ENCODE measurements at places on chromosomes 3 and 15. TPM values are rescaled to one million over a fixed set of nuclear protein-coding genes. Genes with fewer than 3 reads are reported as not detected.

GRCh38 chr3:74402821-74403220, 211.6 kb downstream of the CNTN3 start:
- DNase-seq = peak; percentile 16

DNA sequence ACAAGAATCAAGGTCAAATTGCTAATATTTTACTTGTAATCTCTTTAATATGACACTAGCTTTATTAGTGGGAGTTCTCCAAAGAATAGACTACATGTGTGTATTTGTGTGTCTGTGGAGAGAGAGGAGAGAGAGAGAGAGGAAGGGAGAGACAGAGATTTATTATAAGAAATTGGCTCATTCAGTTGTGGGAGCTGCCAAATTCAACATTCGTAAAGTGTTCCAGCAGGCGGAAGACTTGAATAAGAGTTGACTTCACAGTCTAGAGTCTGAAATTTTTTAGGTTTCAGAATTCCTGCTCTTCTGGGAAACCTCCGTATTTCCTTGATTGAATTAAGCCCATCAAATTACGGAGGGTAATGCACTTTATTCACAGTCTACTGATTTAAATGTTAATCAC, 4.7 kb upstream of the CLDN1 start:
- no peak for DNase-seq

GRCh38 chr3:132134611-132135010, 99.8 kb upstream of the CPNE4 start:
- DNase-seq = no peak

GRCh38 chr15:49741712-49742111, 120.9 kb downstream of the DTWD1 start:
- DNase-seq = no peak

- no peak for DNase-seq
These were observed 40.4 kb upstream of the CHRNB4 start for GRCh38 chr15:78681281-78682003.

DNA sequence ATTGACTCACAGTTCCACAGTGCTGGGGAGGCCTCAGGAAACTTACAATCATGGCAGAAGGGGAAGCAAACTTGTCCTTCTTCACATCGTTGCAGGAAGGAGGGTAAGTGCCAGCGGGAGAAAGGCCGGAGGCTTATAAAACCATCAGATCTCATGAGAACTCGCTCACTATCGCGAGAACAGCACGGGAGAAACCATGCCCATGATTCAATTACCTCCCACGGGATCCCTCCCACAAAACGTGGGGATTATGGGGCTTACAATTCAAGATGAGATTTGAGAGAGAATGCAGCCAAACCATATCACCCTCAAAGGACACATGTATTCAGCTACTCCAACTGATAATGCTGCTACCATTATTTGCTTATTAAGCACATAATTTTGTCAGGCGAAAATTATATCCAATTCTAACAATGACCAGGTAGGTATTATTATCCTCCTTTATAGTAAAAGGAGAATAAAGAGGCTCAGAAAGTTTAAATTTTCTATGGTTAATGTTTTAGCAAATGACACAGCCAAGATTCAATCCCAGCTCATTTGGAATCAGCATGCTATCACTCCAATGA, 327.2 kb upstream of the CDIN1 start:
- no peak for DNase-seq

DNA sequence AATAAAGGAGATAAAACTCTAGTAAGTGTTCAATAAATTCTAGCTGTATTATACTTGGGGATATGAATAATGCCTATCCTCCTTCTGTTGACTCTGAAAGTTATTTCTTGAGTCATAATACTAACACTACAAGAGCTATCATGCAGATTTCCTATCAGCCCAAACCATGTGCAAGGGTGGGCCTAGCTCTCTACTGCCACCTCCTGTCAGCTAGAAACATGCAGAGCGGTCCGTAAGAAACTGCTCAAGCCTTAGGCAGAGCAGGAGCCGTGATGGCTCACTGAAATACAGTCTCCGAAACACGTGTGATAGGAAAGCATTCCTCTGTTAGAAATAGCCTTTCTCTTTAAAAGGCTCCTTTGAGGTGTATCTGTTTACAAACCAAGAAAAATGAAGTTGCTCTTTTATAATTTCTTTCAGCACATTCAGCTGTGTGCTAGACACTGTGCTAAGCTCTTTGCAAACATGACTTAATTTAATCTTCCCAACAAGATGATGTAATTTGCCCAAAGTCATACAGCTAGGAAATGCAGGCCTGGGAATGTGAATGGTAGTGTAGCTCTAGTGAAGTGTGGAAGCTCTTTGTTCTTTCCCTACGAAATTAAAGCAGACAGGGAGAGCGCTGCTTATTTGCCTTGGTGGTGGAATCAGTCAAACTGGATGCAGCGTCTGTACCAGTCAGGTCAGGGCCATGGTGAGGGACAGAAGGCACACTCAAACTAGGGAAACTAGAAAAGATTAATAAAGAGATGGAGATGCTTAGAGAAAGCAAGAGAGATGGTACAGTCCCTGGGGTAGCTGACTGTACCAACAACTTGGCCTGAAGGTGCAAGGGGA, 43.1 kb downstream of the MTHFS start:
- peak; percentile 72 for DNase-seq

GRCh38 chr3:13495921-13496723, 16.0 kb downstream of the HDAC11 start:
- DNase-seq = peak; percentile 86

GRCh38 chr15:77455696-77456321, 35.1 kb downstream of the HMG20A start:
- no peak for DNase-seq

- no peak for DNase-seq
These were observed 30.6 kb downstream of the CRTC3 start for GRCh38 chr15:90560229-90560776.

DNA sequence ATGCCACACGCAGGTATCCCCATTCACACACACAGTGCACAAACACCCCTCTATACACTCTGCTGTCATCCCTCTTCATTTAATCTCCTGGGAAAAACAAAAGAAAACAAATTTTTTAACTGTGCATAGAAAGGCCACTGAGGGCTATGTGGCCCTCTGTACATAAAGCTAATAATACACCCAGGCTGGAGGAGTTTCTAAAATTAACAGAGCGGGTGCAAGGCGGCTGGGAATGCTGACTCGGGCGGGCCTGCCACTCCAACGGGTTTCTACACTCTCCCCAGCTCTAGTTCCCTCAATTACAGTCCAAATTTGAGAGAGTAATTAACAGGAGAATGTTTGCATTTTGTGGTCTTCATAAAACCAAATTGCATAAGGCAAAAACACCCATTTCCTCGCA, 23.1 kb downstream of the HCN4 start:
- DNase-seq = no peak

- DNase-seq = no peak
These were observed 27.5 kb downstream of the RAB6B start for GRCh38 chr3:133868186-133868585.

GRCh38 chr3:135078283-135078682, 283.2 kb downstream of the EPHB1 start:
- DNase-seq = peak; percentile 33

Gene PLSCR2
- 0.39 TPM for total RNA-seq

Gene C2CD4A
- 0.32 TPM for total RNA-seq

Gene CRYBG3
- 12.6 TPM for total RNA-seq

Gene CGNL1
- 67.1 TPM for total RNA-seq

Gene MYZAP
- total RNA-seq = 0.68 TPM

Gene DUOXA1
- total RNA-seq = 0.09 TPM

Data from WTC11 (cell line).